Stimulated activated CD4-positive, alpha-beta T cell treated with anti-CD3 and anti-CD28 coated beads, Interleukin-15, amount 100 ng/mL, for 48 hours (primary cell): ENCODE measurements at places on chromosomes 5 and 9.

DNA sequence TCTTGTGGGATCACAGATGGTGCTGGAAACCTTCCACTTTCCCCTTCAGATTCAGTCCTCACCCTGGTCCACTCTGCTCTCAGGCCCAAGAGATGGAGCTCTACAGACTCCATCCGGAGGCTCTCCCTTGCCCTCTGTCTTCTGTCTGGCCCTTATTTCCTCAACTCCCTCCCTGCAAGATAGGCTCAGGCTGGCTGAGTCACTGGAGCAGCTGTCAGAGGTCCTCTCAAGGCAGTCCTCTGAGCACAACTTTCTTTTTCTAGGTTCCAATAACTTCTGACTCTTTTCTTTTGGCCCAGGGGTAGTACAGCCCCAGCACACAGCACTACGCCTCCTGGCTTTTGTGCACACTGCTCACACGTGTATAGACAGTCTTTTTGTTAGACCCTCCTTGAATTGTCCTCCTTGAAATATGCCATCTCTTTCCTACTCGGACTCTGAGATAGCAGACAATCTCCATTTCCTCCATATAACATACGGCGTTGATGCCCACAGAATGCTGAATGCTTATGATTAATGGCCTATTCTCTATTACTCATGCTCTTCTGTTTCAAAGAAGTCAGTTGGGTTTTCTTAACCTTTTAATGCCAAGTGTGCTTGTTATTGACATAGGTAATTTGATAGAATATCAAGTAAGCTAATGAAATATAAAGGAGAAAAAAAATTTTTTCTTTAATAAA, 193.1 kb downstream of the SLC12A2 start:
- no peak for DNase-seq

DNA sequence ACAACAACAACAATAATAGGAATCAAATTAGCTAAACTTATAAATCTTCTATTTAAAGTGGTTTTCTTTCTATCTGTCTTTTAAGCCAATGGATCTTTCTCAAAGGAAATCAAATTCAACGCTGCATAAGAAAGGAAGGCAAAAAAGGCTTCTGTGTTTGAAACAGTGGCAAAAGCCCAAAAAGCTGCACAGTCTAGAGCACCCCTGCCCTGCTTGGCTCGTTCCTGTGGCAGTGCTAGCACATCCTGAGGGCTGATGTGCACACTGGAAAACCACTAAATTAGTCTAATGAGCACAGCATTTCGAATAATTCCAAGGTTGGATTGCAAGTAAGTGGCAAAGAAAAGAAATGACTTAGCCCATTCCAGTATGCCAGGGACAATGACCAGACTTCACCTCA, 80.7 kb downstream of the AP3B1 start:
- DNase-seq, result no peak

DNA sequence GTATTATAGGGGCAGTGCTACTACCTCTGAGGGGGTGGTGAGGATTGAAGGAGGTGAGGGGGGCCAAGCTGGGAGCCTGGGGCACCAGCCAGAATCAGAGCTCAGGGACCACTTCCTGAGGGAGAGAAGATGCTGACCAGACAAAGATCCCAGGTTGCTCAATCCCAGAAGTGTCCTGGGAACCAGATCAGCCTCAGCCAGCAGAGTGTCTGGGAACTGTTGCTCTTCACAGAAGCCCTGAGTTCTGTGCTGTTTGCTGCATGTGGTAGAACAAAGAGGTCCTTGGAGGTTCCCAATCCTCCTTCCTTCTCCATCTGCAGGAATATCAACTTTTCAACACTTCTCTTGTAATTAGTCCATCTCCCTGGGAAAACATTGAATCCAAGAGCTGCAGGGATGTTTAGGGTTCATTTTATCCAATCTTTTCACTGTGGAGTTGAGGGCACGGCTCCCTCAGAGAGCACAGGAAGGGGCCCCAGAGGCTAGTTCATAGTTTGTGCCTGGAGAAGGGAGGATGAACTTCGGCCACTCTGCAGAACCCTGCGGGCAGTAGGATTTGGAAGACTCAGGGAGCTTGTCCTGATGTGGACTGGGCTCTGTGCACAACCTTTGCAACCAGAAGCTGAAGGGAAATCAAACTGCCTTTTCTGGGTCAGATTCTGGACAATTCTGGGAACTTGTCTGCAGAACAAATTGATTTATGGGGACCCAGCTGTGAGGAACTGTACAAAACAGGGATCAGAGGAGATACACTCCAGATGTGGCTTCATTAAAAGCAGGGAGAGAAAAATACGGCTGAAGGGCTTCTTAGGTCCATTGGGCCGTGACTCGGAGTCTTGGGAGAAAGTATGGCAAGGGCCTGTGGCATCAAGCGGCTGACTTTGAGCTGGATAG, 57.1 kb downstream of the GALNT12 start:
- DNase-seq, result no peak

GRCh38 chr9:122080986-122081385, 12.1 kb downstream of the TTLL11 start:
- no peak for DNase-seq

DNA sequence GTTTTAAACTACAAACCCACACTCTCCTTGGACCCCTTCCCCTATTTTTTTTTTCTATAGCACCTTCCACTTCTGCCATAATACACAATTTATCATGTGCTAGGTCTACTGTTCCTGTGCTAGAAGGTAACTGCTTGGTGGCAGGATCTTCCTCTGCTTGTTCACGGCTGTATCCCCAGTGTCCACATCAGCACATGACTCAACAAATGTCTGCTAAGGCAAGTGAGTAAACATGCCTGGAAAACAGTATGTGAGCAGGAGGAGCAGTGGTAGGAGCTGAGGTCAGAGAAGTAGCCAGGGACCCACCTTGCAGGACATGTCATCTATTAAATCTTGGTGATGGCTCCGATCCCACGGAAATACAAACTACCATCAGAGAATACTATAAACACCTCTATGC, 79.4 kb downstream of the AUH start:
- DNase-seq, result no peak

GRCh38 chr9:78146241-78146640, 89.6 kb upstream of the CEP78 start:
- DNase-seq, result no peak

GRCh38 chr5:171863935-171864334, 78.3 kb downstream of the SMIM23 start:
- DNase-seq, result no peak

- DNase-seq, result no peak
Observed at GRCh38 chr9:3151672-3152576, 308.0 kb upstream of the PUM3 start.

GRCh38 chr9:131217331-131218031, 58.8 kb downstream of the FAM78A start:
- no peak for DNase-seq

DNA sequence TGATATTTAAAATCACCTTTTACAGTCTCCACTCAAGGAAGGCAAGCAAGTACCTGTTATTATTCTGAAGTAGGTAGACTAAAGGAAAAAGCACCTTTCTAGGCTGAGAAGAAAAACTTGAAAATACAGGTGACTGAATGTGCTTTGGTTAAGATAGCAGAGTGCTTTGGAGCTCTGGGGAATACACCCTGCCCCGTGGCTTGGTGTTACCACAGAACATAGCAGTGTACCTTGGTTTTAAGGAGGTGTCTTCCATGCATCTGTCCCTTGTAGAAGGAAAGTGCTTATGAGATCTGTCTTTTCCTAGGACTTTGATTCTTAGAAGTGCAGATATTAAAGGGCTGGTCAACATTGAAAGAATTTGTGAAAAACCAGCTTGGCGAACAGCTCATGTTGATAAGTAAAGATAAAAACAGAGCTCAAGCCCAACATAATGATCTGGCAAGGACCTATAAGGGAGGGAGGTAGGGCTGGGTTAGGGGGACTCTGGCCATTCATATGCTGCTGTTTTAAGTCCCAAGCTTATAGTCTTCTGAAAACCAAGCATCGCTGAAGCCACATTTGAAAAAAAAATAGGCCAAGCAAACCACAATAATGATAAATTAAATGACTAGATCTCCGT, 66.8 kb downstream of the ZNF608 start:
- no peak for DNase-seq

DNA sequence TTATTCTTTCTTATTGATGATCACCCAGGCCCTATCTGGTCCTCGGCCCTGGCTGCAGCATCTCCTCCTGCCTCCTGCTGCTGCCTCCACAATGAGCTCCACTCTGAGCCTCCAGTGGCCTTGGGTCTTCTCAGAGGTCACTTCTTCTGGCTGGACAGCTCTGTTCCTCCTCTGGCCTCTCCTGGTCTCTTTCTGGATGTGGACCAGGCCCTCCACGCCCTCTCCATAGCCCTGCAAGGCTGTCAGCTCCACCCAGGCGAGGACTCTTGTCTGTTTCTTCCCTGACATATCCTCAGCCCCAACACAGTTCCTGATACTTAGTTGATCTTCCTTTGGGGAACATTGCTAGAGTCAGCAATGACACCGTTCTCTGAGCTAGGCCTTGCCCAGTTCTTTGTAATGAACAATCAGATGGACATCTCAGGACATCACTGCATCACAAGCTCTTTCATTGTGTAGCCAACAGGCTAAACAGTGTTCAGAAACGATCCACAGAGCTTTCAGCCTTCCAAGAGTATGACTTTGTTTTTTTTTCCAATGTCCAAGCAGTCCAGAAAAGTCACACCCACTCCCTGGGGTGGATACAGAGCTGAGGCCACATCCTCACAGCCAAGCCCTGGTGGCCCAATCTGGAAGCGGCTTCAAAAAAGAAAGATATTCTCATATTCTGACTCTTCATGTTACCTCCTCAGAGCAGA, 62.5 kb upstream of the DNAH5 start:
- no peak for DNase-seq

GRCh38 chr9:3879315-3879714, 353.5 kb upstream of the RFX3 start:
- DNase-seq, result no peak

- no peak for DNase-seq
Observed at GRCh38 chr5:102049517-102049916, 246.6 kb downstream of the SLCO4C1 start.

- no peak for DNase-seq
Observed at GRCh38 chr5:148791696-148792095, 34.7 kb upstream of the ADRB2 start.

DNA sequence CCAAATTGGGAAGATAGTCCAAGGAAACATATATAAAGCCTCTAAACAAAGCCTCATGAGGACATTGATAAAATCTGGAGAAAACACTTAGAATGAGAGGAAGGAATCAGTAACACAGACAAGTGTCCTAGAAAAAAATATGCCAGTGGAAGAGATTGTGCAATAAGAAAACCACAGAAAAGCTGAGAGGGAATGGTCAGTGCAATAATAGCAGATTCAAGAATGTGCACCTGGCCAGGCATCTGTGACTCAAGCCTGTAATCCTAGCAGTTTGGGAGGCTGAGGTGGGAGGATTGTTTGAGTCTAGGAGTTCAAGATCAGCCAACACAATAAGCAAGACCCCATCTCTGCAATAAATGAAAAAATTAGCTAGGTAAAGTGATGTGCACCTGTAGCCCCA, 691.2 kb upstream of the CDH6 start:
- DNase-seq, result no peak

DNA sequence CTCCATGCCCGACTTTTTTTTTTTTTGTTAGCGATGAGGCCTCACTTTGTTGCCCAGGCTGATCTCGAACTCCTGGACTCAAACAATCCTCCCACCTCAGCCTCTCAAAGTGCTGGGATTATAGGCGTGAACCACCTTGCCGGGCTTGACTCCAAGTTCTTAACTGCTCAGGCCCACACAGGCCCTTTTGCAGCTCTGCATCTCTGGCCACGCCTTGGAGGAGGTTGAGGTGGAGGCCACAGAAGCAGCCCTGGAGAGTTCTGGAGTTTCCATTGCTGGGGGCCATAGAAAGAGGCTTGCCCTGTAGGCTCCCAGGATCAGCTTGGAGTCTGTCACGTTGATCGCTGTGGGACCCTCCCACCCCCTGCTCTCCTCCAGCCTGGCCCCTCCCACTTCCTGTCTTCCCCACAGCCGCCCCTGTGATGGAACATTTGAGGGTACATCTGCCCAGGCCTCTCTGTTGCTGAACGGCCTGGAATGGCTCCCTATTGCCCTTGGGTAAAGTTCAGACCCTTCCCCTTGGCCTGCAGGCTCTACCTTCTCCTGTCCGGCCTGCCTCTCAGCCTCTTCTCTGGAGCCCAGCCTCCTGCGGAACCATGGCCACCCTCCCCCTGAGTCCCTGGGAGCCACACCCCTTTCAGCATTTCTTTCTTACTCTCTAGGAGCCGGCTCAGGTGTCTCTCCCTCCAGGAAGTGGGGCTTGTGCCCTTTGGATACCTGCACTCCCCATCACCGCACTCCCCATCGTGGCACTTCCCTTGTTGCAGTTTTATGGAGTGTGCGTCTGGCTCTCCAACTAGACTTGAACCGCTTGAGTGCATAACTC, 30.4 kb upstream of the IER5L start:
- DNase-seq, result peak; percentile 55

GRCh38 chr5:160054047-160054446, 45.1 kb downstream of the TTC1 start:
- no peak for DNase-seq

- no peak for DNase-seq
Observed at GRCh38 chr9:120734607-120735410, 20.5 kb upstream of the MEGF9 start.

- no peak for DNase-seq
Observed at GRCh38 chr9:15304632-15305031, 2.4 kb downstream of the TTC39B start.

DNA sequence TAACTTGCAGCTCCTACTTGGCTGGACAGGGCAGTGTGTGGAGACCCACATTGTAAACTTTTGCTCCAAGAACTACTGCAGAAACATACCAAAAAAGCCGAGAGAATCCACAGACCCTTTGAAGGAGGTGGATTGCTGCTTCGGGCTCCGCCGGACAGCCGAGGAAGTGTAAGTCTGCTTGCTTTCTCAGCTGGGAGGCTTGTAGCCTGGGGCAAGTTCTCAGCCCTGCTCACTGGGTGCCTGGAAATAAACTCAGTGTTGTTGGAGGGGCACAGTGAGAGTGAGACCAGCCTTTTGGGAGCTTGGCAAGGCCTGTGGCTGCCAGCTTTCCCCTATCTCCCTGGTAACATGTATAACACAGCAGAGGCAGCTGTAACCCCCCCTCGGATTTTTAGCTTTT, 215.6 kb downstream of the SYK start:
- DNase-seq, result no peak

- no peak for DNase-seq
Observed at GRCh38 chr5:71701407-71701806, 17.7 kb upstream of the CARTPT start.

DNA sequence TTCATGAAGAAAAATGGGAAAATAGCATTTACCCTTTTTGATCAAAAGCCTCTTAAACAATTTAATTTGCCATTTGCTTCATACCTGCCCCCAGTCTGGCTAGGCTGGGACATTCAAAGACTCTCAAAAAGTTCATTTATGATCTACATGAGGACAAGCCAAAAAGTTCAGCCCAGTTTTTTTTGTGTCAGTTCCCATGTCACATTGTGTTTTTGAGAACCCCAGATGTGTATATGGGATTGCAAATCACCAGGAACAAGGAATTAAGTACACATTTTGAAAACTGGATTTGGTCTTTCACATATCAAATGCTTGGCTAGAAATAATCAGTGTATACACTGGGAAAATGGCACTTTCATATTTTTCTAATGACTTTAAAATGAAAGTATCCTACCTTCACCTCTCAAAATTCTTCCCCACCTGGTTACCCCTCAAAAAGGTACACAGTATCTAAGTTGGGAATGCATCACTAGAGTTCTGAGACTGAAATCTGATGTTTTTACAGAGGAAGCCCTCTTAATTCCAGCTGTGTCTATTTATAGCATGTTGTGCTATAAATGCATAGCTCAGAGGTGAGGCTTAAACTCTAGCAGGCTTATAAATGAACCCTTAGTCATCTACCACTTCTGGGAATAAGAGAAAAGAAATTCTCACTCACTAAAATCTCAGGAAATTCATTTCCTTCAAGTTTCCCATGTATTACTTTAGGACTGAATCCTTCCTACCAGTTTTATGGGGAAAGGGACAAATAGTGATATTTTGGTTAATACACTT, 9.3 kb downstream of the STOM start:
- no peak for DNase-seq
